ENCODE measurements at places on chromosomes 12 and 14.
A peak's percentile ranks its signal among the peaks of the same experiment; 100 is the strongest.

DNA sequence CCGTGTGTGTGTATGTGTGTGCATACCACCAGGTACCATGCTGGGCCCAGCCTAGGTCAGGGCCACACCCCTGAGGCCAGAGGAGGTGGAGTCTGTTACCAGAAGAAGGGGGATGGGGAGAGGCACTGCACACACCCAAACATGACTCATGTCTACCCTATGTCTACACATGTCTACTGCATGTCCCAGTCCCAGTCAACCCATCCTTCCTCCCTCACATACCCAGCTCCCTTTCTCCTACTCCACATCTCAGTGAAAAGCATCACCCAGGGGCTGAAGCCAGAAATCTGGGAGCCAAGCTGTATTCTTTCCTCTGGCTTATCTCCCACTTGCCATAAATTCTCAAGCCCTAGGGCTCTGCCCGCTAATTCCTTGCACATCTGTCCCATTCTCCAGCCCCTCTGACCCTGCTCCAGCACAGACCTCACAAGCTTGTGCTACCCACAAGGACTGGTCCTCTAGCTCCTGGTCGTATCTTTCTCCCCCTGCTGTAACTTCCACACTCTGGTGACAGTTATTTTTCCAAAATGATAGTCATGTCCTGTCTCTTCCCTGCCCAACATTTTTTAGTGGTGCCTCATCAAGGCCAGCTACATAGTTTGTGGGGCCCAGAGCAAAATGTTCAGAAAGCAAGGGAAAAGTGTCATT is 18.0 kb upstream of the APPL2 start:
- DNase-seq = no peak

DNA sequence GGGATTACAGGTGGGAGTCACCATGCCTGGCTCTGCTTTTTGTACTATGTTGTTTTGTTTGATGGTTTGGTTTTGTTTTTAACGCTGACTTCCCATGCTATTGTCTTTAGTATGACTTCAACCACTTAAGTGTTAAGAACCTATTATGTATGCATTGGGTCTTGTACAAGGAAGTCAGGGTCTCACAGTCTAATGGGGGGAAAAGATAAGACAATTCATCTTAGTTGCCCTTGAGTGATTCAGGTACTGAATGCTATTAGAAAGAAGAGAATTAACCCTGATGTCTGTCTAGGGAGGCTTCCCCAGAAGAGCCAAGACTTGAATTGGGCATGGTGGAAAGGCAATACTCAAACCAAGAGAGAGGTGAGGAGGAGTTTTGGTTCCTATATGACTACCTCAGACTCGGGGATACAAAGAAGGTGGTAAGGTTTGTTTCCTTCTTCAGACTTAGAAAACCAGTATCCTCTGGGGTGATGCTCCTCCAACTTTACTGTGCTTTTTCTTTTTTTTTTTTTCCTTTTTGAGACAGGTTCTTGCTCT is 64.6 kb downstream of the SUSD6 start:
- DNase-seq = no peak

- DNase-seq = no peak
Observed at GRCh38 chr12:76270657-76271358, 77.4 kb downstream of the BBS10 start.

GRCh38 chr12:54364413-54364812 is at the start of gene GPR84:
Gene GPR84, minus strand, starts transcription at chr12:54364486. Its CDS starts 635 bp downstream, at chr12:54363851.
- DNase-seq = peak; percentile 93

DNA sequence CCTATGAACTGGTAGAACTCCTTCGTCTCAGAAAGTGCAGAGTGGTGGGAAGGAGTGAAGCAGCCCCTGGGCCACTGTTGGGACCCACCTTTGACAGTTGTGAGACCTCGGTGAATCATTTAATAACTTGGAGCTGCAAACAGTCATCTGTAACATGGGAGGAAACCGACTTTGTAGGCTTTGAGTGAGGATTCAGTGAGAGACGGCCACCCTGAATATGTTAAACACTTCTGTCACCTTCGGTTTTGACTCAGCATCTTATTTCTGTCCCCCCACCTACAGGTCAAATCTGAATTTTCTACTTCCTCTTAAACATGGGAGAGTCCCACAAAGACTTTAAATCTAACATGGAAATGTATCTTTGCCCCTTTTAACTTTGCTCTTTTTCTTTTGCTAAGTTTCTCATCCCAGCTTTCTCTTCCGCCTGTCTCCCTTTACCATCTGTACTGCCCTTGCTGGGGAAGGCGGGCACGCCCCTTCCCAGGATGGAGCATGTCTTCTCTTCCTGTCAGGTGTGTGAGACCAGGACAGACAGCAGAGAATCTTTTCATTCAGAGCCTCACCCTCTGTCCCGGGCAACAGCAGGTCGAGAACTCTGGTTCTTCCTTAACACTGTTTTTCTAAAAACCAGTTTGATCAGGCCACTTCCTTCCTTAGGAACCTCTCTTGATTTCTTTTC is 37.1 kb downstream of the ZC3H14 start:
- DNase-seq = no peak

GRCh38 chr12:1946296-1946695 is 27.8 kb upstream of the CACNA2D4 start:
- no peak for DNase-seq

GRCh38 chr12:76080017-76080728 is 4.3 kb downstream of the NAP1L1 start:
- DNase-seq = no peak
